ENCODE measurements at places on chromosomes 2 and 18.

DNA sequence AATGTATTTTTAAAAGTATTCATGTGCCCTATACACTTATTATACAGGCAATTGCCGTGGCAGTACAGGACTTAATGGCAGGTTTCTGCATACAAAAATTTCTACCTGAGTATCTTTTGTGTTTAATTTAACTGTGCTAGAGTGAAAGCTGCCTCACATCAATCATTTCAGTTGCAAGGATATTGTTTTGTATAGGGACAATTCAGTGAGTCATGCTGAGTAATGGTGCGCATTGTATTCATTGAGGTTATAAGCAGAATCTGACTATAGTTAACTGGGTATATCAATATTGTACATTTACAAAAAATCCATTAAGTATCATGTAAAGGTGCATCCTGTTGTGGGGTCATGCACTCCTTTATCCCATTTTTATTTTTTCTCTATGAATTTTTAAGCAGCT lies 121.5 kb downstream of the GCA start:
- DNase-seq = no peak

- DNase-seq = no peak
Observed at GRCh38 chr2:42161444-42161843, 7.7 kb upstream of the EML4 start.

DNA sequence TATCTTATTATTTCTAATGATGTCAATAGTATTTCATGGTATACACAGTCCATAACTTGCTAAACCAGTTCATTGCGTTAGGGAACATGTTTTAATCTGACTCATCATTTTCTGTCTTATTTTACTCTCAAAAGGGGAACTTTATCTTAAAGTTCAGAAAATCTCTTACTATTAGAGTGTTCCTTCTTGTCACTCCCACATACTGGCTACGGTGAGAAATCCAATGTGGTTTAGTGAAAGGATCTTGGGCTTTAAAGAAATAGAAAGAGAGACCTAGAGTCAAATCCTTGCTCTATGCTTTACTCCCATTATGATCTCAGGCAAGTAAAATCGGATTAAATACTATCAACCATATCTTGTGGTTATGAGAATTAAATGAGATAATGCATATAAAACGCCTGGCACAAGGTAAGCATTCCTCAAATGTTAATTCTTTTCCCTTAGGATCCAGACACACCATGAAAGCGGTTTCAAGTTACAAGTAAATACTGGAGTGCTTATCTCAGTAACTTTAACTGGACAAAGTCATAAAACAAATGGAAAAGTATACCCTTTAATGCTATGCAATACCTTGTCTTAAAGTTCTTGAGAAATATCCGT lies 576.0 kb downstream of the ARHGAP15 start:
- DNase-seq = no peak

DNA sequence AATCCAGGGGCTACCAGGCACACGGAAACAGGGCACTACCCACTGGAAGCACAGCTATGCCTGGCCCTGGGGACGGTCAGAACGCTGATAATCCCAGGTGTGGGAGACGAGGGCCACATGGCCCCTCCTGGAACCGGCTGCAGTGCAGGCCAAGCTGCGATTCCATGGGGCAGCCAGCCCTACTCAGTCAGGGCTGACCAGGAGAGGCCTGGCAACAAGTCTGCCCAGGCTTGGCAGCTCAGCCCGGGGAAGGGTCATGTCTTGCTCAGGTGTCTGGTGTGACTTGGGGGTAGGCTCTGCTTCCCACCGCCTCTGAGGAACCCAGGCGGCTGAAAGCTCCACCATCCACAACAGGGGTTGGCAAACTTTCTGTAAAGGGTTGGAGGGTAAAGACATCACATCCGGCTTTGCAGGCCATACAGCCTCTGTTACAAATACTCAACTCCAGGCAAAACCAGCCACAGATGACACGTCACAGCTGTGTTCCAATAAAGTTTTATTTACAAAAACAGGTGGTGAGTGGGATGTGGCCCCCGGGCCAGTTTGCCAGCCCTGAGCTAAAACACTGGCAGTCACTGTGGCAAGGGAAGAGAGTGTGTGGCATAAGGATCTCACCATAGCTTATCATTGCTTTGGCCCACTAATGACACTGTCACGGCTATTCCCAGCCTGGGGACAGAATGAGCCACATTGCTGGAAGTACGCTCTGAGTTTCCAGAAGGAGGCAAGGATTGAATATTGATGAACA lies 85.2 kb downstream of the NDUFA10 start:
- no peak for DNase-seq

- no peak for DNase-seq
Observed at GRCh38 chr18:41134426-41134825, 820.6 kb upstream of the PIK3C3 start.
